ENCODE measurements at places on chromosomes 16 and 17.
A peak's percentile ranks its signal among the peaks of the same experiment; 100 is the strongest.

- DNase-seq: peak; percentile 88
Observed at GRCh38 chr17:80264205-80265075, 3.8 kb downstream of the RNF213 start.

DNA sequence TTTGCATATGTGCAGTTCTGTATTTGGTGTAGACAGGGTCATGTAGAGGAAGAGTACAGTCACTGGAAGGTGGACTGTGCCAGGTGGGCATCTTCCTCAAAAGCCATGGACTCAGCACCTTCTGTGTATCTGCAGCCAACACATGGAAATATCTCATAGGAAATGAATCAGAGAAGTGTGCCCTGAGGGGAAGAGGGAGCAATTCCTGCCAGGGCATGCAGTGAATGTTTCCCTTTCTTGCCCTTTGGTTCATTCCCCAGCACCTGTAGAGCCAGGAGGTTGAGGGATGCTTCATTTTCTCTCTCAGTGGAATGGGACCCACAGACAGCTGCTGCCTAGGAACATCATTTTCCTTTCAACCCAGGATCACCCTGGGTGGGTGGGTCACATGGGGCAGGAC, 146.1 kb upstream of the HSBP1 start:
- no peak for DNase-seq

DNA sequence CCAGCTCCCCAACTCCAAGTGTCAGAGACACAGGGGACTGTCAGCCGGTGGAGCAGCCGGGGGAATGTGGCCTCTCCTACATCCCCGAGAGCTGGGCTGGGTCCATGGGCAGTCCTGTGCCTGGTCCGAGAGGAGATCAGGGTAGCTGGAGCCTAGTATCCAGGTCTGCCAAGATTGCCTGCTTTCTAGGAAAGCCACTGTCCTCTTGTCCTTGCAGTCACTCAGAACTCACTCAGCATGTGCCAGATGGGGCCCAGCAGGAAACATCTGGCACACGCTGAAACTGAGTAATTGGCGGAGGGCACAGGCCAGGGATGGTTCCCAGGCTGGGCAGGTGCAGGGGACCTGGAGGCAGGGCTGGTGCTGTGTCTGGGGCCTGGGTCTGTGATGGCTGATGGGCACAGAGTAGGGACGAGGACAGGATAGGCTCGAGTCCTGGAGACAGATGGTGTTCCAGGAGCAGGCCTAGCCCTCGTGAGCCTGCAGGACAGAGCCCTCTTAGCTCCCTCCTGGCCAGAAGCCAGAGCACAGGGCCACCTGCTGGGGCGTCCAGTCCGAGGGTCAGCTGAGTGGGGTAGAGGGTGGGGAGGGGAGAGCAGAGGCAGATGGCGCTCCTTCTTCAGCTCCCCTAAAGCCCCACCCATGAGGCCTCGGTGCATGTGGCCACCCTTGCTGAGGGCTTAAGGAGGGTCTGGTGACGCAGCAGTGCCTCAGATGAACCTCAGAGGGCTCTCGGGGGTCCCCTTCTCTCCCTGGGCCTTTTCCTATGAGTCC, 31.1 kb downstream of the ADCY7 start:
- no peak for DNase-seq

- no peak for DNase-seq
Observed at GRCh38 chr17:49038544-49038943, 41.4 kb downstream of the IGF2BP1 start.

- DNase-seq: no peak
Observed at GRCh38 chr17:63433746-63434591, 12.1 kb downstream of the CYB561 start.

DNA sequence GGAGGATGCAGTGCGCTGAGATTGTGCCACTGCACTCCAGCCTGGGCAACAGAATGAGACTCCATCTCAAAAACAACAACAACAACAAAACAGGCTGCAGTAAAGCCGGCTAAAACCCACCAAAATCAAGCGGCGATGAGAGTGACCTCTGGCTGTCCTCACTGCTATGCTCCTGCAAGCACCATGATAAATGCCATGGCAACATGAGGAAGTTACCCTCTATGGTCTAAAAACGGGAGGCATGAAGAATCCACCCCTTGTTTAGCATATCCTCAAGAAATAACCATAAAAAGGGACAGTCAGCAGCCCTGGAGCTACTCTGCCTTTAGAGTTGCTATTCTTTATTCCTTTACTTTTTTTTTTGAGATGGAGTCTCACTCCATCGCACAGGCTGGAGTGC, 8.4 kb upstream of the LGALS3BP start:
- DNase-seq: no peak

GRCh38 chr17:62720126-62720850, 87.8 kb downstream of the MARCHF10 start:
- peak; percentile 51 for DNase-seq

DNA sequence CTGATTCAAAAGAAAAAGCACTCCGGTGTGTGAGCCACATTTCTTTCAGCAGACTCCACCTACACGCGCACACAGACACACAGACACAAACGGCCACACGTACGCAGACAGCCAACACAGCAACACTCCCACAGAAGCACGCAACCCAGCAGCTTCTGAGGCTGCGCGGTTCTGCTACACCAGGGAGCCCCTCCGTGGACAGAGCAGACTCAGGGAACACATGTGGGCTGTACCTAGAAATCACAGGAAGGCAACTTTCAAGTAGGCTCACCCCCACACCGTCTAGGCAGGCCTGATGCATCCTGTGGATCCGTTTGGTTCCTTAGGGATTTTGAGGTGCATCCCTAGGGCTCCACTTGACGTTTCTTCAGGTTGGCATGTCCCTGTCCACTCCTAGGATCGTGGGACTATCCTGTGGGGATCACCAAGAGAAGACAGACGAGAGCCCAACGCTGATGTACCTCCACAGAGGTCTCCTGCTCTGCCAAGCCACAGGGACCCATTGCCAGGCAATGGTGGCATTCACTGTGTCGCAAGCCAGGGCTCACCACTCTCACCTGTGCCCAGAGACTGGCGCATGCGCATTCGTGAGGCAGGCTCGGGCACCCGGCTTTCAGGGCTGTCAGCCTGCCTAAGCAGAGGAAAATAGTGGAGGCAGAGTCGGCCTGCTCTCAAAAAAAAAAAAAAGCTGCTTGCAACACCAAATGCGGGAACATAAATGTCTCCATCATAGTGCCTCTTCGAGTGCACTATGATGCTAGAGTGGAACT, 2333.3 kb downstream of the TP53TG3F start:
- DNase-seq: no peak

DNA sequence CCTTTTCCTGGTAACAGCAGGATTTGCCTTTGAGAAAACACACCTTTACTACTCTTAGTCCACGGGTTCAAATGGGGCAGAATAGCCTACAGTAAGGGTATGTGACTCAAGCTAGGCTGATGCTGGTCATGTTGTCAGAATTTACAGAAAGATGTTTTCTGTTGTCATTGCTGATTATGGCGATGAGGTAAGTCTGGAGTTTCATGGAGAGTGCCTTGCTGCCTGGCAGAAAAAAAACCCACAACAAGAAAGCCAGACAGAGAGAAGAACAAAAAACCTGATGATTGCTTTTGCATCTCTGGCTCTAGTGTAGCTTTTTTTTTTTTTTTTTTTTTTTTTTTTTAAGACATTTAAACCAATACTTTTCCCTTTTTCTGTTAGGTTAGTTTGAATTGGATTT, 47.9 kb downstream of the SLC6A4 start:
- no peak for DNase-seq

DNA sequence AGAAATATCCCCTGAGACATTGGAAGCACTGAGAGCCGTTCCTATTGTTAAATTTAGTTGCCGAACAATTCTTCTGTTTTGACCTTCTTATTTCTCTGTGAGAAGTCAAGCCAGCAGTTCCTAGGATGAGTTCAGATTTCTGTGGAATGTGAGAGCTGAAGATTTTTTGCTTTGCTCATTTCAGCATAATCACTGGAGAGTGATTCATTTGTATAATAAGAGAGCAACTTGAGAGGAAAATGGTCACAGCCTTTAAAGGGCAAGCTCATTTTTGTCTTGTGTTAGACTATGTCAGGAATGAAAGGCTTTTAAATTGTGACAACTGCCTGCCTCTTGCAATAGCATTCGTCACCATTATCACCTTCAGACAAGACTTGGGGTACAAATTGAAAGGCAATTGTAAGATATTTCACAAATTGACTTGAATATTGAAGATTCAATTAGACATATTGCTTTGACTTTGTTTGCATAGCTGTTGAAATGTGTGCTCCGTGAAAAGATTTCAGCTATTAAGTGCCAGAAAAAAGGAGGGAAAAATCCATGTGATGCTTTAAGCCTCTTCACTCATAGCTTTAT, 900.0 kb upstream of the GOT2 start:
- no peak for DNase-seq

DNA sequence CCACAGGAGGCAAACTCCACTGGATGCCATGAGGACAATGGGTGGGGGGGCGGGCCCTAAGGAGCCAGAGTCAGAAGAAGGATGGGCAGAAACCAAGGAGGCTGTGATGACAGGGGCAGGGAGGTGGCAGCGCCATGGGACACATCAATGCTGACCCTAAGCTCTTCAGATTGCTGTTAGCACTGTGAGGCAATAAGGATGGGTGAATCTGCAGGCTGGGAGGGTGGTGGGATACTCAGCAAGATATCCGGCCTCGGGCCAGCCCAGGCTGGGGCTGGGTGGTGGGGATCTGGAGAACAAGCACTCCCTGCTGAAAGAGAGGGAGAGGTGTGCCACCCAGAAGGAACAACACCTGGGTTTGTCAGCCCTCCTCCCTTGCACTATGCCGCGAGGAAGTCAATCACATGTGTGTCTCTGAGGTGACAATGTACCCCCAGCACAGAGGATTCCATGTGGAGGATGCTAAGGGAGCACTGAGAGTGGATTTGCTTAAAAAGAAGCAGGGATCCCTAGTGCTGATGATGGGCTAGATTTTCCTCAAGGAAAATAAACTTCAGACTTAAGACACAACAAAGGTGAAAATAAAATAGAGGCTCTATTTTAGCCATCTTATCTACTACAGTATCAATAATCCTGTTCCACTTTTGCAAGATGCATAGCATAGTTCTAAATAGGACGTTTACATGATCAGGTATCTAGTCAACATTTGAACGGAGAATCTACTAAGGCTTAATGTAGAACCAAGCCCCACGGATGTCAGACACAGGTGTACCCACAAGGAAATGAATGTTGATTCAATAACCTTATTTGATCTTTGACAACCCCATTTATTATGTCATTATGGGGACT, 22.6 kb downstream of the SMPD3 start:
- DNase-seq: no peak

DNA sequence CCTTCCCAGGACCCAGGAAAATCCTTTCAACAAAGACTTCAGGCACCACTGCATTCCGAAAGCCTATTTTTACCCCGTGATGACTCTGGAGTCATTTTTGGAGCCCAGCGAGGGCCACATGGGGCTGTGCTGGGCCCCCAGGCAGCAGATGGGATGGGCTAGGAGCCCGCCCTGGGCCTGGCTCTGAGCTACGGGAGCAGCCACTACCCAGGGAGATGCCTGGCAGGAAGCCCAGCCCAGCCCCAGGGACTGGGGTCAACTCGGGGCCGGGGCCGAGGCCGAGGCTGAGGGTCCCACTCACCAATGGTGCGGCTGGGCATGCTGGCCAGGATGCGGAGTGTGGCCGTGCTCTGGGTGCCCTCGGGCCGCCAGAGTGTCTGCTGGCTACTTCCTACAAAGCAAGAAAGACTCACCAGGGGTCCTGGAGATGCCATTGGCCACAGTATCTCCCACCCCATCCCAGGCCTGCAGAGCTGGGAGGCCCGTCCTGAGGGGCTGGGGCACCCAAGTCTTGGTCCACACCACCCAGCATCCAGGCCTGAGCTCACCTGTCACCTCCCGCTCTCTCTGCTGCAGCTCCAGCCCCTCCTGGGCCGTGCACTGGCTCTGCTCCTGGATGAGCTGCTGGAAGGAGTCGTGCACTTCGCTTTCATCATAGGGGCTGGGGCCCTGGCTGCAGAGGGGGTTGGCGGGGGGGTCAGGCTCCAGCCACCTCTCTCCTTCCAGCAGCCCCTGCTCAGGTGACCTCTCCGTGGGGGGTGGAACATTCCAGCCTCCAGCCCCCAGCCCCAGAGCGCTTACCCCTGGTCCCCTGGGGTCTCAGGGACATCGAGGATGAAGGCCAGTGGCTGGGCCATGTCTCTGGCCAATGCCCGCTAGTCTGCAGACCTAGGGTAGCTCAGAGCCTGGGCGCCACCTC, 2.3 kb downstream of the TMC6 start:
- no peak for DNase-seq

DNA sequence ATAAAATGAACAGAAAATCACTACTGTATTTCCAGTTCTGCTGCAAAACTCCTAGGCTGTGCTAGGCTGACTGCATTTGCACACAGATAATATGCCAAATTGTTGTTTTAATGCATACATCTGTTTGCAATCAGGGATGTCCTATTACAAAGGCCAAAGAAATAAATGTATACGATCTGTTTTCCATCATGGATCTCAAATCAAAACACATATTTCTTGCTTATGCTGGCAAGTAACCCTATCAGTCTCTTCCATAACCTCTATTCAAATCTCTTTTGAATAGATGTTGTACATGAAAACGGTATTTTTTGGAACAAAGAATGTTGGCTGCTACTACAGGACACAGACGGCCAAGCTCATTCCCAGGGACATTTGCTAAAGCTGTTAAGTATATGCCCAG, 56.6 kb downstream of the DUSP14 start:
- no peak for DNase-seq

DNA sequence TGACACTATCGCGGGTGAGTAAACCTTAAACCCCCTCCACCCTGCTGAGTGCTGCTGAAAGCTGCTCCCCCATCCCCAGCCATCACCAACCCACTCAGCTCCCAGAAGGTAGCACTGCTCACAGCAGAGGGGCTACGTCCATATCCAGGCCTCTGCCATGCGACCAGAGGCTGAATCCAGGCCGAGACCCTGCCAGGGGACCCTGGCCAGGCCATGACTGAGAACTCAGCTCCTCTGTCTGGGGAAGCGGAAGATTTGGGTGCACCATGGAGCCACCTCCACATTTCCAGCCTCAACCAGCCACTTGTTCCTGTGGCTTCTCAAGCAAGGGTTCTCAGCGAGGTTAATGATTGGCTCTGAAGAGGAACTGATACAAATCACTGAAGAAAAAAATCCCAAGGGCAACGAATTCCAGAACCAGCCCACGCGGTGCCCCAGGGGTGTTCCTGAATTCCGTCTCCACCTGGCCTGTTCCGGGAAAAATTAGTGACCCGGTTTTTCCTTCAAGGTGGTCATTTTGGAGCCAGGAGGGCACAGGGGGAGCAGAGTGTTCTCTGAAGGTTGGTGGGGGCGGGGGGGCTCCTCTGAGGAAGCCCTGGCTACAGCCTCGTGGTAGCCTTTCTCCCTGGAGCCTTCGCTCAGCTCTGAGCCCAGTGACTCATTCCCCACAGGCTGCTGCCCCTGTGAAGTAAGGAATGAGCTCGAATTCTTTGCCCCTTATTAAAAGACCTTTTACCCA, 9.3 kb upstream of the SLC16A5 start:
- DNase-seq: no peak

Data from activated CD8-positive, alpha-beta memory T cell treated with anti-CD3 and anti-CD28 coated beads for 24 hours (primary cell).